ENCODE measurements at places on chromosomes 3 and 15. TPM values are rescaled to one million over a fixed set of nuclear protein-coding genes. Genes with fewer than 3 reads are reported as not detected.

Gene GMPPB
- 44.5 TPM for total RNA-seq

Gene TPRG1
- total RNA-seq: 0.42 TPM

Gene SLC6A1
- total RNA-seq: not detected

Gene CCNB2
- total RNA-seq: 73.1 TPM

Gene MRPL47
- total RNA-seq: 53.2 TPM

Gene IL17RD
- 1.7 TPM for total RNA-seq

Gene UROC1
- total RNA-seq: not detected

Gene CYP1A1
- total RNA-seq: 1.9 TPM

Gene BOC
- 10.5 TPM for total RNA-seq

Gene LINGO1
- 0.07 TPM for total RNA-seq

Gene CCDC33
- total RNA-seq: not detected

Gene CLDN16
- total RNA-seq: not detected

Gene RLBP1
- not detected for total RNA-seq

Gene UPK1B
- total RNA-seq: 4.8 TPM

Gene SH3GL3
- total RNA-seq: 0.20 TPM

Gene DZIP1L
- 7.6 TPM for total RNA-seq

Gene NCBP2
- 59.5 TPM for total RNA-seq

Gene RHOV
- total RNA-seq: 0.18 TPM

Gene NRROS
- 0.03 TPM for total RNA-seq
